ENCODE measurements at places on chromosomes 13 and 19. TPM values are rescaled to one million over a fixed set of nuclear protein-coding genes. Genes with fewer than 3 reads are reported as not detected.

GRCh38 chr13:98476538-98476966, 100.4 kb downstream of the STK24 start:
- DNase-seq = peak; percentile 80

ZNF558 gene
- total RNA-seq = 28.7 TPM

DNA sequence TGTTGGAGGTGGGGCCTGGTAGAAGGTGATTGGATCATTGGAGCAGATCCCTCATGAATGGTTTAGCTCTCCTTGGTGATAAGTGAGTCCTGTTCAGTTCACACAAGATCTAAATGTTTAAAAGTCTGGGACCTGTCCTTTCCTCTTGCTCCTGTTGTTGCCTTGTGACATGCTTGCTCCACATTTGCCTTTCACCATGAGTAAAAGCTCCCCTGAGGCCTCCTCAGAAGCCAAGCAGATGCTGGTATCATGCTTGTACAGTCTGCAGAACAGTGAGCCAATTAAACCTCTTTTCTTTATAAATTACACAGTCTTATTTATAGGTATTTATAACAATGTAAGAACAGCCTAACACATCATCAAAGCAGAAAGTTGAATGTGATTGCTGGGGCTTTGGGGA, 24.2 kb upstream of the RFC3 start:
- DNase-seq = no peak

DNA sequence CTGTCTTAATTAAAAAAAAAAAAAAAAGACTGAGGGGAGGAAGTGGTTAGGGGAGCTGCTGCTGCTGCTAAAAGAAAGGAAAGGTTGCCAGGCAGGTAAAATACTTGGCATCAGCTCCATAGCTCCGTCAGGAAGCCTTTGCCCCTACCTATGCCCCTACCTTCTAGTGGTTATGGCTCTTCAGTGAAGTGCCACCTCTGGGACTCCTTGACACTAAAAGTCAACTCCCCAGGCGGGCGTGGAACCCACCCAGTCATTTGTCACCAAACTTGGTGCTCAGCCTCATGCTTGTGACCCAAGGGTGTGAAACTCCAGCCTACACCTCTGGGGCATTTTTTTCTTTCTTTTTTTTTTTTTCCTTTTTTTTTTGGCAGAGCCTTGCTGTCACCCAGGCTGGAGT, 4.9 kb upstream of the NECTIN2 start:
- no peak for DNase-seq

DNA sequence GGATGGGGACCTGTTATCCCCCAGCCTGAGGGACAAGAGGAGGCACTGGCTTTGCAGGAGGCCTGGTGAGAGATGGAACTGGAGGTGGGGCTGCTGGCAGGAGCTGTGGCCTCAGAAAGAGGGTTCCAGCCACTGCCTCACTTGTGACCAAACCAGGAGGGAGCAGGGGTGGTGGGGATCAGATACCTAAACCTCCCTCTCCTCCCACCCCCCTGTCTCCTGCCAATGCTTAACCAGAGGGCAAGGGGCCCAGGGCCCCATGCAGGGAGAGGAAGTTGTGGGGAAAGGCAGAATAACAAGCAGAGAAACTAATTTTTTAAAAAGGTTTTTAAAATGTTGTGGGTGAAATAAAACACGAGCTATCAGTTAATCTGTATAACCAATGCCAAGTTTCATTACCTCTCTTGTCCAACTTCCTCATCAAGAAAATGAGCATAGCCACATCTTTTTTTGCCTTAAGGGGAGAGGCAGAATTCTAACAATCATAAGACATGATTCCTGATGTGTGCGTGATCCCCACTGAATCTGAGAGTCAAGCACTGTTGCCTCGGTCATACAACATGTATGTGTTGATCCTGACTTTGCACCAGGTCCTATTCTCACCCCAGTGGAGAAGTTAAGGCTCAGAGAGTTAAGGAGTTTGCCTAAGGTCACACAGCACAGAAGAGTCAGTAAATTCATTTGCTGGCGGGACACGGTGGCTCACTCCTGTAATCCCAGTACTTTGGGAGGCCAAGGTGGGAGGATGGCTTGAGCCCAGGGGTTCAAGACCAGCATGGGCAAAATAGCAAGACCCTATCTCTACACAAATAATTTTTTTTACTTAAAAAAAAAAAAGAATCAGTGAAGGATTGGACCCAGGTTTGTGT, 12.9 kb downstream of the FXYD5 start:
- DNase-seq = no peak

GRCh38 chr13:60282186-60282585, 114.8 kb upstream of the TDRD3 start:
- no peak for DNase-seq

GRCh38 chr19:1162404-1163282, 11.4 kb downstream of the SBNO2 start:
- DNase-seq = no peak

CLEC11A gene
- not detected for total RNA-seq

GRCh38 chr13:36420437-36420891, 11.8 kb upstream of the CCNA1 start:
- peak; percentile 52 for DNase-seq

PDS5B gene
- 37.1 TPM for total RNA-seq

- DNase-seq = peak; percentile 72
Measured at GRCh38 chr19:14090509-14091080, at the start of gene SAMD1. TSS of gene SAMD1 (minus strand) at chr19:14090751.

GRCh38 chr19:3006075-3006767, 22.9 kb downstream of the TLE2 start:
- DNase-seq = peak; percentile 31

DNA sequence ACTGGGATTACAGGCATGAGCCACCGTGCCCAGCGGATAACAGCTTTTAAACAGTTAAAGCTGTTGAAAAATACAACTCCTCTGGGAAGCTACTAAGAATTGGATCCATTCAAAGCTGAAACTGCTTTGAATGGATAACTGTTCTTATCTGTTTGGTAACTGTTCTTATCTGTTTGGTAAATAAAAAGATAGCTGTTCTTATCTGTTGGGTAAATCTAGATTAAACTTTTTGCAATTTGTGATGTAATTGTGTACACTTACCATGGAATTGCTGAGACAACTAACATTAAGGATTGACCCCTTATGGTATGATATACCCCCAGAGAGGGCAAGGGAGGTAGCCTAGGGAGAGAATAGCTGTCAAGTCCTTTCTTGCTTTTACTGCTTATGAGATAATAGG, 27.9 kb upstream of the SPART start:
- no peak for DNase-seq

GPALPP1 gene
- total RNA-seq = 36.4 TPM

TMEM86B gene
- 18.4 TPM for total RNA-seq

C13orf42 gene
- not detected for total RNA-seq

ZNF625 gene
- total RNA-seq = 5.7 TPM

DNA sequence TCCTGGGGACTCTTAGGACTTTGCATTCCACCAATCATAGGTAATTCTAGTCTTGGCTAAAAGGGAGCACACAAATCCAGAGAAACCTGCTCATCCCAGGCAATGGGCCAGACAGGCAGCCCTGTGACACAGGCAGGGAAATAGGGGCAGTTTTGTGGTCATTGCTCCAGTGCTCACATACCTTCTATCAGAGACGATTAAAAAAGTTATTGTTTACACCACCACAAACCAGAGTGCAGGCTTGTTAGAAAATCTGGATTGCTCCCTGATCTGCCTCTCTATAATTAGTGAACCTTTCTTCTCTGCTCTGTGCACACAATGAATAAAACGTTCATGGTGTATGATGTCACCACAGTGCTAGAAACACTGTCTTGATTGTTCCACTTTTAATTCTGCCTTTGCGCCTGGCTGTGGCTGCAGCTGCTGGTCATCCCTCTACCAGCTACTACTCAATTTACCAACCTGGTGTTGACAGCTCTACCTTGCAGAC, 121.6 kb upstream of the SPATA13 start:
- peak; percentile 76 for DNase-seq

CGB5 gene
- total RNA-seq = 1.9 TPM

DNA sequence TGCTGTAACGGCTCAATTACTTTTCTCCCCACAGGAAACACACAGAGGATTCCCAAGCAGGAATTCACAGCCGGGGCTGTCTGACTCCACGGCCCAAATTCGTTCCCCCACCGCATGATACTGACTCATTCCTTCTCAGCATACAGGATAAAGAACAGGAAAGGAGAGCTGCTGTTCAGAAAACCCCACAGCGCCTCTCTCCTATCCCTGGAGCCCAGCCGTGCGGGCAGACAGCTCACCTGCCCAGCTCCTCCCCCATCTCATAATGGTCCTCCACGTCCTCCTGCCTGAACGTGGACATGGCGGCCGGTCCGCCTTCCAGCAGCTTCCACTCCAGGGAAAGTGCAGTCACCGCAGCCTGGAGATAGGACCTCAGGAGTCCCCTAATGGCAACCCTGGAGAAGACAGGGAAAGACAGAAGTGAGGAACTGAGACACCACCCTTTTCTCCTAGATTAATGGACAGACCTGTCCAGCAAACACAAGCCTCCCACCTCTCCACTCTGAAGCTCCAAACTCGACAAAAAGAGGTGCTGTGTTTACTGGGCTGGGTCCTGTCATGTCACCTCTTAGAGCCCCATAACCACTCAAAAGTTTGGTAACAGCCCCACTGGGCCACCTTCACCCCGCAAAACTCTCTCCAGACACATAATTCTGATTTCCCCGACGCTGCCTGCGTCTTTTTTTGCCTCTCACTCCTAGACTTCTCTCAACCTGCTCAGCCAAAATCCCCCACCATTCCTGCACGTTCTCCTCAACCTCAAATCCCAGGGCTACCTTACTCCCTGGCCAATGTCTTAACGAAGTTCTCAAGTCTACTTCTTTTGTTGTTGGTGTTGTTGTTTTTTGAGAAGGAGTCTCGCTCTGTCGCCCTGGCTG, 1.2 kb downstream of the DAPK3 start:
- peak; percentile 64 for DNase-seq

ADGRE2 gene
- total RNA-seq = 0.26 TPM

GRCh38 chr13:66617786-66618185, 612.4 kb downstream of the PCDH9 start:
- DNase-seq = no peak

DNA sequence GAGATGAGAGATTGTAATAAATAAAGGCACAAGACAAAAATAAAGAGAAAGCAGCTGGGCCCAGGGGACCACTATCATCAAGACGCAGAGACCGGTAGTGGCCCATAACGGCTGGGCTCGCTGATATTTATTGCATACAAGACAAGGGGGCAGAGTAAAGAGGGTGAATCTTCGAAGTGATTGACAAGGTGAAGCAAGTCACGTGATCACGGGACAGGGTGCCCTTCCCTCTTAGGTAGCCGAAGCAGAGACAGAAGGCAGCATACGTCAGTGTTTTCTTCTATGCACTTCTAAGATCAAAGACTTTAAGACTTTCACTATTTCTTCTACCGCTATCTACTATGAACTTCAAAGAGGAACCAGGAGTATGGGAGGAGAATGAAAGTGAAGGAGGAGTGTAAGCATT, 4.6 kb upstream of the PRKCG start:
- DNase-seq = no peak

- no peak for DNase-seq
Measured at GRCh38 chr19:4600893-4601292, 38.4 kb upstream of the TNFAIP8L1 start.

DNA sequence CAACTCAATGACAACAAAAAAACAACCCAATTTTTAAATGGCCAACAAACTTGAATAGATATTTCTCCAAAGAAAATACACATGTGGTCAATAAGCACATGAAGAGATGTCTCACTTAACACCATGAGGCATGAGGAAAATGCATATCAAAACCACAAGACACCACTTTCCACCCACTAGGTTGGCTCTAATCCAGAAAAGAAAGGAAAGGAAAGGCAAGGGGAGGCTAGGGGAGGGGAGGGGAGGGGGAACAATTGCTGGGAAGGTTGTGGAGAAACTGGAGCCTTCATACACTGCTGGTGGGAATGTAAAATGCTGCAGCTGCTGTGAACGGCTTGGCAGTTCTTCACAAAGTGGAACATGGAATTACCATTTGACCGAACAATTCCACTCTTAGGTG, 854.3 kb downstream of the UQCRFS1 start:
- DNase-seq = no peak

GRCh38 chr19:7961920-7962626, 18.6 kb upstream of the TIMM44 start:
- DNase-seq = no peak

DNA sequence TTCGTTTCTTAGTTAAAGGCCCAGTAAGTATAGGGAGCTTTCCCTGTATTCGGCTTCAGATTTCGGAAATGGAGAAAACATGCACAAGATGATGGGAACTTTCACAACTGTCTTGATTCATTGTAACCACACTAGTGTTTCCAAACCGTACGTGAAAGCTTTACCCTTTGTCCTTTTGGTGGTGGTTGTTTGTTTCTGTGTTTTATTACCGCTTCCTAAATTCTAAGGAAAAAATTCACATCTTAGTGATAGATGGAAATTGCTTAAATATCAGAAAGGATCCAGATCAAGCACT, 504 bp upstream of the VWA8 start:
- DNase-seq = no peak

DNA sequence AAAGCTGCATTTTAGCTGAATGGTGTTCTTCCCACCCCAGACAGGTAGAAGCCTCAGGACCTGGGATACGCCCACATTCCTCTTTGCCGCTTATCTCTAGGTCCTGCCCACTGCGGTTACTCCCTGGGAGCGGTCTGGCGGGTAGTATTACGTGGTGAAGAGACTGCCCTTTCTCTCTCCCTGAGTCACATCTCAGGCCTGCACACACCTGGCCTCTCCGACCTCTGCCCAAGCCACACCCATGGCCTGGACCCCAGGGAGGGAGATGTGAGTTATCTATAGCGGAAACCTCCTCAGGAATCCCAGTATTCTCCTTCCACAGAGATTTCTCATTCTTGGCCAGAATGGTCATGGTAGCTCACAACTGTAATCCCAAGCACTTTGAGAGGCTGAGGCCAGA, 17.3 kb downstream of the RHPN2 start:
- peak; percentile 99 for DNase-seq

ATP8A2 gene
- total RNA-seq = not detected

GRCh38 chr19:55647732-55648584, at the start of gene CCDC106:
TSS of gene CCDC106 (plus strand) at chr19:55648212. CDS start at chr19:55649047, 835 bp downstream.
- no peak for DNase-seq

DNA sequence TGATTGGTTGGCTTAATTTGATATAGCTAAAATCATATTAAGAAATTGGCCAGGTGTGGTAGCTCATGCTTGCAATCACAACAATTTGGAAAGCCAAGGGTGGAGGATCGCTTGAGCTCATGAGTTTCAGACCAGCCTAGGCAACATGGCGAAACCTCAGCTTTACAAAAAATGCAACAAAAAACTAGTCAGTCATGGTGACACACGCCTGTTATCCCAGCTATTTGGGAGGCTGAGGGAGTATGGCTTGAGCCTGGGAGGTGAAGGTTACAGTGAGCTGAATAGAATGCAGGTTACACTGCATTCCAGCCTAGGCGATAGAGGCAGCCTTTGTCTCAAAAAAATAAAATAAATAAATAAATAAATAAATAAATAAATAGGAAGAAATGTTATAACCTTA, 1579.6 kb upstream of the SLC10A2 start:
- no peak for DNase-seq
